ENCODE measurements at places on chromosomes 11 and 22.

- no peak for DNase-seq
Measured at GRCh38 chr11:61543606-61544306, 35.2 kb downstream of the LRRC10B start.

DNA sequence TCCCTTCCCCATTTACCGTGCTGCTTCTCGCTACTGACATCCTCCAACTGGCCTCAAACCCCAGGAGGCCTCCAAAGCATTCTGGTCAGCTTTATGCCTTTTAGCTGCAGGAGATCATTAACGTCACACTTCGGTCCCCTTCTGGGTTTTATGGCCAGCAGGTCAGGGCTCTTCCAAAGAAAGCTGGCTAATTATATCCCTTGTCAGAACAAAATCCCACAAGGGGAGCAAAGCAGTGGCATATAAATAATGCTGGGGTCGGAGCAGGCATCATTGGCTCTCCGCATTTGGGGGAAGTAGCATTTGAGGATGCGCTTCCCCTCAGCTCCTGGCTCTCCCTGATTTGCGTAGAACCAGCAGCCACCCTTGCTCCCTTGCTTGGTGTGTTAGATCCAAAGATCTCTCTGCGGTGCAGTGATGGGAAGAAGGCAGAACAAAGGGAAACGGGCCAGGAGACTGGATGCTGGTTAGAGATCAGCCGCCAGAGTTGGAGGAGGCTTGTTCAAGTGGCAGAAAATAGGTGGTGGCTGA, 117.4 kb downstream of the DBX1 start:
- DNase-seq, result no peak

- DNase-seq, result no peak
Measured at GRCh38 chr11:30861531-30861930, 275.4 kb upstream of the MPPED2 start.

GRCh38 chr22:16603448-16603768, 10.8 kb upstream of the CCT8L2 start:
- DNase-seq, result no peak

- DNase-seq, result no peak
Measured at GRCh38 chr11:2086239-2087040, 52.7 kb downstream of the IGF2 start.

DNA sequence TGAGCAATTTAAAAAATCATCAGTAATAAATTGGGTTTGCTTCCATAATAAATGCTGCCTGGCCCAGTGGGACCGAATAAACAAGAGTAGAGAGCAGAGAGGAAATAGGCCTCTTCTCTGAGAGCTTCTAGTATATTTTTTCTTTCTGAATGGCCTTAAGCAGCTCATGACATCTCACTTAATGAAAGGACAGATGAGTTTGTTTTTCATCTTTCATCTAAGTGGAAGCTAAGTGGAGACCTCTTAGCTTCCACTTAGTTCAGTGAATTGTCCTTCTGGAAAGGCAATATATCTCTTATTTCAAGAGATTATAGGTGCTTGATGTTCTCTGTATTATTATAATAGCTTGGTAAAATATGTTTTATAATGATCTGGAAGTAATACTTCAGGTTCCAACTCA, 245.9 kb upstream of the ANO3 start:
- DNase-seq, result no peak

GRCh38 chr11:44863231-44863630, 87.5 kb downstream of the TP53I11 start:
- DNase-seq, result no peak

GRCh38 chr11:93396316-93396715, 65.8 kb downstream of the DEUP1 start:
- no peak for DNase-seq

DNA sequence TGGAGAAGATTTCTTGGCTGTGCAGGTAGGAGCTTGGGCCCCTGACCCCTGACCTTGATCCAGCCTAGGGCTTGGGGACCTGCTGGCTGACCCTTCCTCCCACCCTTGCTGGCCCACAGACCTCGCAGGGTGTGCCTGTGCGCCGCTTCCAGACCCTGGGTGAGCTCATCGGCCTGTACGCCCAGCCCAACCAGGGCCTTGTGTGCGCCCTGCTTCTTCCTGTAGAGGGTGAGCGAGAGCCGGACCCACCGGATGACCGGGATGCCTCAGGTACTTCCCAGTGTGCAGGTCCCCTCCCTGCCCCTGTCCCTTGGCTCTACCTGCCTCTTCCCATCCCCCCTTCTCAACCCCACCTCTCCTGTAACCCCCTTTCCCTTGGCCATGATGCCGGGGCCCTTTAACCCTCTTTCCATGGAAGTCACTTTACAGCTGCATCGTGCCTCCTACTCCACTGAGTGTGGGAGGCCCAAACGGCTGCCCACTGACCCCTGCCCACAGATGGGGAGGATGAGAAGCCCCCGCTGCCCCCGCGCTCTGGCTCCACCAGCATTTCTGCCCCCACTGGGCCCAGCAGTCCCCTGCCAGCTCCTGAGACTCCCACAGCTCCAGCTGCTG, 3.8 kb downstream of the INPPL1 start:
- no peak for DNase-seq

GRCh38 chr11:90449606-90450005, 226.8 kb upstream of the CHORDC1 start:
- DNase-seq, result no peak

DNA sequence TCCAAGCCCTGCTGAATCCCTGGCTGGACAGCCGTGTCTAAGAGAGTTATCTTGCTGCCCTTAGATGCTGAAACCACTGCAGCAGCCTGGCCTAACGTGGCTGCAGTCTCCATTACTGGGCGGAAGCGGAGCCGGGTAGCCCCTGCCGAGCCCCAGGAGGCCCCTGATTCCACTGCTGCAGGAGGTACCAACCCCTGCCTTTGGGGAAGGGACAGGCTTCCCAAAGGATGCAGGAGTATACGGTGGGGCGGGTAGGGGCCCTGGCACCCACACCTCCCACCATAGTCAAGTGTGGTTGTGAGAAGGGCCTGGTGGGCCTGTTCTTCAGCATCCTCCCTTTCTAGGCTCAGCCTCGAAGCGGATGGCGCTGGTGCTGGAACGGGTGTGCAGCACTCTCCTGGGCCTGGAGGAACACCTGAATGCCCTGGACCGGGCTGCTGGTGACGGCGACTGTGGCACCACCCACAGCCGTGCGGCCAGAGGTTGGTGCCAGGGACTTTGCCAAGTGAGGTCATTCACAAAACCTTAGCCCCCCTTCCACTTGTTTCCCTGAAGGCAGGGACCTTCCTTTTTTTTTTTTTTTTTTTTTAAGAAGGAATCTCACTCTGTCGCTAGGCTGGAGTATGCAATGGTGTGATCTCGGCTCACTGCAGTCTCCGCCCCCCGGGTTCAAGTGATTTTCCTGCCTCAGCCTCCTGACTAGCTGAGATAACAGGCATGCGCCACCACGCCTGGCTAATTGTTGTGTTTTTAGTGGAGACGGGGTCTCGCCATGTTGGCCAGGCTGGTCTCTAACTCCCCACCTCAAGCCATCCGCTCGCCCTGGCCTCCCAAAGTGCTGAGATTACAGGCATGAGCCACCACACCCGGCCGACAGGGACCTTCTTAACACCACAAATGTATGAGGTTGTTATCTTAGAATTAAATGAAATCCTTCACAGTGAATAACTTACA, 11.0 kb downstream of the TKFC start:
- DNase-seq, result no peak

- peak; percentile 69 for DNase-seq
Measured at GRCh38 chr11:10669258-10670033, 24.1 kb downstream of the IRAG1 start.

- DNase-seq, result no peak
Measured at GRCh38 chr11:115078461-115079438, 400.4 kb downstream of the NXPE2 start.

DNA sequence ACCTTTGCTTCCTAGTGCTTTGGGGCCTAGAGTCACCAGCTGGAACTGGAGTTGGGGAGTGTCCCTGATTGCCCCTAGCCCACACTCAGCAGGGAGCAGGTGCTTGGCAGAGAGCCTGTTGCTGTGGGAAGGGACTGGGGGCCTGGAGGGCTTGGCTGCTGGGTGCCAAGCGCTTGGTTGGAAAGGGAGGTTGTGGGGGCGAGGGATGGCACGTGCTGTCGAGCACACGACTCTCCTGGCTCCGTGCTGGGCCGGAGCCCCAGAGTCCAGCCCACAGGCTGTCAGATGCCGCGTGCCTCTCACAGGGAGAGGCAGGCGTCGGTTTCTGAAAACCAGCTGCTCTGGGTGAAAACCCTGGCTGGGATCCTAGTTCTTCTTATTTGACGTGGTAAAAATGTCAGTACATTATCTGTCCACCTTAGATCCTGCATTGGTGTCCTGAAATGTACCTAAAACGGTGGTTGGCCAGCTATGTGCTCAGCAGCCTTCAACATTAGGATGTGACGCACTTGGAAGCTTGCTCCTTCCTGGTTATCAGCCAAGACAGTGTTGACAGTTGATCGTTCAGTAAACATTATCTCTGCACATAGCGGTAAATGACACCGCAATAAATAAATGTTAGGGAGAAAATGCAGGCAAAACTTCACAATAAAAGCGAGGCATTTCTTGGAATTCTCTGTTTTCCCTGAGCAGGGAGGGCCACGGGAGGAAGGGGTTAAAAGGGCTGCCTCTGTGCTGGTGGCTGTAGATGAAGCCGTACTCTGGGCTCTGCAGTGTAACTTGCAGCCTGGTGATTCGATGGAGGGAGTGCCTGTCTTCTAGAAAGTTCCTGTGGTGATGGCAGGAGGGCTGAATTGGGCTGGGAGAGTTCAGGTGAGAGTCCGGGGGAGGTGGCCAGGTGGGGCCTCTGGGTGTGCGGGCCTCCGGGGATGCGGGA, 29.2 kb downstream of the GRAMD4 start:
- peak; percentile 95 for DNase-seq

- peak; percentile 17 for DNase-seq
Measured at GRCh38 chr22:23862103-23862502, 4.4 kb downstream of the SLC2A11 start.

DNA sequence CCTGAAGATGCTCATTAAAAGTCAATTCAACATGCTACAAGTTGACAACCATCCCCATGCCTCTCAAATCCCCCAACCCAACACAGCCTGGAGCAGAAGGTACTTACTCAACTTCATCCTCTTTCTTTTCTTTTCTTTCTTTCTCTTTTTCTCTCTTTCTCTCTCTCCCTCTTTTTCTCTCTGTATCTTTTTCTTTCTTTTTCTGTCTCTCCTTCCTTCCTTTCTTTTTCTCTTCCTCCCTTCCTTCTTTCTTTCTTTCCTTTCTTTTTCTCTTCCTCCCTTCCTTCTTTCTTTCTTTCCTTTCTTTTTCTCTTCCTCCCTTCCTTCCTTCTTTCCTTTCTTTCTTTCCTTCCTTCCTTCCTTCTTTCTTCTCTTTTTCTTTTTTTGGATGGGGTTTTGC, 135.7 kb upstream of the SEZ6L start:
- DNase-seq, result no peak

GRCh38 chr22:49725516-49725915, 102.2 kb downstream of the BRD1 start:
- DNase-seq, result no peak

GRCh38 chr11:124900464-124900863, 2.8 kb upstream of the ROBO4 start:
- DNase-seq, result no peak

- no peak for DNase-seq
Measured at GRCh38 chr11:33774736-33775466, 581 bp upstream of the FBXO3 start.

DNA sequence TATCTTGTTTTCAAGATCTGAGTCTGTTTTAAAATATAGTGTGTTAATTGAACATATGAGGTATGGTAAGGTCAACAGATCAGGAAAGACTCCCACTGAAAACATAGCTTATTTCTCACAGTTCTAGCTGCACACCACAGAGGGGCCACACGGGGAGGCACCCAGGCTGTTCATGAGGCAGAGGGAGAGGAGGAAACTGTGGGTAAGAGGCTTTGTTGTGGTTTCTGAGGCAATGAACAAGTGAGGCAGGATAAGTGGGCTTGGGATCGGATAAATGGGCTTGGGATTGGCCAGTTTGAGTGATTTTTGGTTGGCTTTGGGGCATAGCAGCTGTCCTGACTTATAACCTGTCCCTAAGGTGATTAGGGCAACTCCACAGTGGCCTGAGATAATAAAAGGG, 242.1 kb downstream of the LUZP2 start:
- DNase-seq, result no peak

DNA sequence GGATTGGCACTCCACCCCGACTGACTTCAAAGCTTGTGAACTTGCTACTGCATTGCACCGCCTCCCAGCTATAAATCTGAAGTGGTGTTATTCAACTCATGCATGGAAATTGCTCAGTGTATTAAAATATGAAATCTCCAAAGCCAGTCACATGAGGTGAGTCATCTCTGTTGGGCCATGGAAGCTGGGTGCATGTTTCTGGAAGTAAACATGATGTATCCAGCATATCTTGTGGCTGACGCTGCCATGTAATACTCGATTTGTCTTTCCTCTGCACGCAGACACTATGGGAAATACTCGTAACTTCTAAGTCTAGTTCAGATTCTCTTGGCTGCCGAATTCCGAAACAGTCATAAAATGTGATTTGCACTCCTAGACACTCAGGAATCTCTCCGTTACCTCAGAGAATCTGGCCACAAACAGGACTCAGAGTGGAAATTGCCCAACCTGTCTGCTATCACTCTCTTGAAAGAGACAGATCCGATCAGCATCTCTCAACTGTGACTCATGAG, 154.9 kb upstream of the MPPED2 start:
- no peak for DNase-seq

- no peak for DNase-seq
Measured at GRCh38 chr11:34266090-34266912, 91.5 kb downstream of the ABTB2 start.

- peak; percentile 9 for DNase-seq
Measured at GRCh38 chr11:77407613-77408012, 66.3 kb downstream of the PAK1 start.

GRCh38 chr22:42661985-42662831, 13.0 kb upstream of the CYB5R3 start:
- peak; percentile 34 for DNase-seq

DNA sequence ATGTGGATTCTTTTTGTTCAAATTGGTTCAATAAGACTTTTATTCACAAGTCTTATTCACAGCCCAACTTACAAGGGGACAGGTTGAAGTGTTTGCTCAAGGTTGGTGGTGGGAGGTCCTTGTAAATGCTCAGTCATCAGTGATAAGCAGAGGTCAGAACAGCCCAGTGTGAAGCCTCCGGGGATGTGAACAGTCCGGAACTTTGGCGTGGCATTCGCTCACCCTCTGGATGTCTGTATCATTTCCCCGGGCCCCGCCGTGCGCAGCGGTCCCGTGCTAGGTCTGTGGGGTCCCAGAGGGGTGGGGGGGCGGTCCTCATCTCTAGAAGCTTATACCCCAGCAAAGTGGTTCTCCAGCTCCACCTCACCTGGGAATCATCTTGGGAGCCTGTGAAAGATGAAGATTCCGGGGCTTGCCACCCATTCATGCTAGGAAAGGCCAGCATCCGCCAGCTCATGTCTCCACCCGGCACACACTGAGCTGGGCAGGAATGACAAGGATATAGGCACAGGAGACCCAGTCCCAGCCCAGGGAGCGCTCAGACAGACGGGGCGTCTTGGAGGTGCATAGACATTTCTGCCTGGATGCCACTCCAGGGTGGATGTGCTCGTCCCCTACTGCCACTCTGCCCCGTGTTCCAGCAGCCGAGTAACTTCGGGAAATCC, 327.5 kb downstream of the TBC1D22A start:
- no peak for DNase-seq

DNA sequence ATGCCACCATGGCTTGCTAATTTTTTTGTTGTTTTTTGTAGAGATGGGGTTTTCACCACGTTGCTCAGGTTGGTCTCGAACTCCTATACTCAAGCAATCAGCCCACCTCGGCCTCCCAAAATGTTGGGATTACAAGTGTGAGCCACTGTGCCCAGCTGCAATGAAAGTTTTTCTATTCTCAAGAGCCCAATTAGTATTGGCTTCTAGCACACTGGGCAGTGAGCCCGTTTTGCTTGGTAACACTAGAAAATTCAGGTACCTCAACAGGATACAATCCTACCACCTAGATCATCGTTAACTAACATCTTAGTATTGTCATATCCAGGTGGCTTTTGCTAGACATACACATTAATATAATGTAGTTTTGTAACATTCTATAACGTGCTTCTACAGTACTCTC, 19.0 kb downstream of the SEC14L3 start:
- DNase-seq, result no peak
